ENCODE measurements at places on chromosomes 13 and 19. TPM values are rescaled to one million over a fixed set of nuclear protein-coding genes. Genes with fewer than 3 reads are reported as not detected.

DNA sequence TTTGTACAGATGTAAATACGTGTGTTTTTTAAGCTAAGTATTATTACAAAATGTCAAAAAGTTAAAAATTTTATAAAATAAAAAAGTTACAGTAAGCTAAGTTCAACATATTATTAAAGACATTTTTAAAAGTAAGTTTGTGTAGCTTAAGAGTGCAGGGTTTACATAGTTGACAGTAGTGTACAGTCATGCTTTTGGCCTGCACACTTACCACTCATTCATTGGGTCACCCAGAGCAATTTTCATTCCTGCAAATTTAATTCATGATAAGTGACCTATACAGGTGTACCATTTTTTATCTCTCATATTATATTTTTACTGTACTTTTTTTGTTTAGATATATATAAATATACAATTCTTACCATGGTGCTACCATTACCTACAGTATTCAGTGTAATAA is 769.9 kb upstream of the SLITRK6 start:
- DNase-seq = no peak

- DNase-seq = no peak
Observed at GRCh38 chr13:33872005-33872351, 54.0 kb downstream of the RFC3 start.

PRSS57 gene
- not detected for total RNA-seq

DNA sequence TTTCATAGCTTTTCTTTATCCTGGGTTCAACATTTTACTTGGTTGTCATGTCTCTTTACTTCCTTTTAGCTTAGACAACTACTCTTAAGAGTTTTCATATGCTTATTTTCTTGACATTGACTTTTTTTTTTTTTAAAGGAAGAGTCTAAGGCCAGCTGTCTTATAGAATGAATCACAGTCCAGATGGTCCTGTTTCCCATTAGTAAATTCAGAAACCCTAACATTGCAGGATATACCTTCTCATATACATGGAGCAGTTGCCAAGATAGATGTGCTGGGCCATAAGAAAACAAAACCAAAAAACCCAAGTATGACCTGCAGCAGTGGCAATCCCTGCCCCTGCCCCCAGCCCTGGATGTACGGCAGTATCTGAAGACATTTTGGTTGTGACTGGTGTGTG is 72.8 kb downstream of the COG3 start:
- DNase-seq = no peak

DNA sequence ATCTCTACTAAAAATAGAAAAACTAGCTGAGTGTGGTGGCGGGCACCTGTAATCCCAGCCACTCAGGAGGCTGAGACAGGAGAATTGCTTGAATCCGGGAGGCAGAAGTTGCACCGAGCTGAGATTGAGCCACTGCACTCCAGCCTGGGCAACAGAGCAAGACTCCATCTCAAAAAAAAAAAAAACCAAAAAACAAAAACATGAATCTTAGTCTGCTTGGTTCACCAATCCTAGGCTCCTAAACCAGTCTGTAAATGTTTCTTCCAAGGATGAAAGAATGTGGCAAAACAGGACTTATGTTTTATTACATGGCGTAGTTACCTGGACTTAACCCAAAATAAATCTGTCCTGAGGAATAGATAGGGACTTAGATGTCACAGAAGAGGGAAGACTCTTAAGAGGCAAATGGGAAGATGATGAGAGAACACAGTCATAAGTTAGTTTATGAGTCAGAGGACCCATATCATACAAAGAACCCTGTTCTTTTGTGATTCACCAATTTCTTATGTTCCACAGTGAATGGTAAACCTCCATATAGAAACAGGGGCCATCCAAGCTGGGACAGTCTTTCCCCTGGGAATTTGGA is 6.9 kb upstream of the FBXL3 start:
- DNase-seq = no peak

DNA sequence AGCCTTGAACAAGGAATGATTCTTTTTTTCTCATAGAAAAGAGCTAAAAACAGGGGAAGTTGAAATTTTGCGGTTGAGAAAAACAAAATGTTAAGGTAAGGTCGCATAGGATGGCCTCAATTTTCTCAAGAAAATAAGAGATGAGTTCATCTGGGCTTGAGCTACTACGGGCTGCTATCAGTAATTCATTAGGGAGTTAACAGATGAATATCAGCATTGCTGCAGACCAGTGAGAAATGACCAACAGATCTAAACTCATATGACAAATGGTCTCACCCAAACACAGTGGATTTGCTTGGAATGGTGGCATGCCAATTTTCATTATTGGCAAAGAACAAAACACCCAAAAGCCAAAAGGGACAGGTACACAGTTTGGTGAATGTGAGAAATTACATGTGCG is 56.6 kb downstream of the GPC6 start:
- no peak for DNase-seq

RASIP1 gene
- 85.9 TPM for total RNA-seq

STXBP2 gene
- total RNA-seq = 26.6 TPM

DNA sequence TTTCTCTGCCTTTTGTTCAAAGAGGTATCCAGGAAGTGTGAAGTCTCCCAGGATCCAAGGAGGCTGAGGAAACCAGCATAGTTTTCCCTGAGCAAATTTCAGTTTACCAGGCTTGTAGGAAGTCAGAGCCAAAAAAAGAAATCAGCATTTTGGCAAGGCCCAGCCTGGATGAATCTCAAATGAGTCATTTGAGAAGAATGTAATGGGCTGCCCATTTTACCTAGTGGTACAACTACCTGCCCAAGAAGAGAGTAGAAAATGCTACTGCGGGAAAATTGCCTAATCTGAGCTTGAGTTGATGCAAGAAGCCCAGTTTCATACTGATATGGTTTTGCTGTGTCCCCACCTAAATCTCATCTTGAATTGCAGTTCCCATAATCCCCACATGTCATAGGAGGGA is 284.1 kb upstream of the ZNF507 start:
- DNase-seq = no peak

Measured in ascending aorta (tissue), 2 donors.